ENCODE measurements at places on chromosomes 7 and 10.

GRCh38 chr7:29468196-29468595, 95.4 kb upstream of the PRR15 start:
- no peak for DNase-seq

- DNase-seq: no peak
Measured at GRCh38 chr7:17532861-17533404, 234.5 kb downstream of the AHR start.

- no peak for DNase-seq
Measured at GRCh38 chr7:39891894-39892293, 58.2 kb upstream of the CDK13 start.

GRCh38 chr7:116461500-116461899, 38.0 kb upstream of the CAV2 start:
- DNase-seq: no peak

DNA sequence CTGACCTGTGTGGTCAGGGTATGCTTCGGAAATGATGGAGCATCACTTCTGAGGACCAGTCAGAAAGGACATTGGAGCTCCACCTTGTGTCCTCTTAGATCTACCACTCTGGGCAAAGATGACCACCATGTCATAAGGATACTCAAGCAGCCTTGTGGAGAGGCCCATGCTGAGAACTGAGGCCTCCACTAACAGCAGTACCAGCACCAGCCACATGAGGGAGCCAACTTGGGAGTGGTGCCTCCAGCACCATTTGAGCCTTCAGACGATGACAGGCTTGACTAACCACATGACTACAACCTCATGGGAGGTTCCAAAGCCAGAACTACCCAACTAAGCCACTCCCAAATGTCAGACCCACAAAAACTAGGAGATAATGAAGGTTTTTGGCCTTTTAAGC, 116.0 kb downstream of the NPTX2 start:
- DNase-seq: peak; percentile 53

DNA sequence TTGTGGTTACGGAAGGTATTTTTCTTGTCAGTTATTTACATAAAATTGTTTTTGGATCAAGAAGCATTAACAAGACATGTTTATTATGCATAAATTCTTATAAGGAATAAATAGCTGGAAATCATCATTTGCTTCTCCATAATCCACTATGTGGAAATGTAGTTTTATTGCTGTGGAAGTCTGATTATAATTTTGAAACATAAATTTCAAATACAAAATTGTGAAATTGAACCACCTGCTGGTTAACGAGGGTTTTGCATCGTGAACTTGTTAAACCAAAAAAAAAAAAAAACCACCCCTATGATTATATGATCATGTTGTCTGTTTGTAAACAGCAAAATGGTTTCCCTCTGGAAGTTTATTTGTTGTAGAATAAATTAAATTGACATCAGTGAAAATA, 25.9 kb downstream of the ABRAXAS2 start:
- DNase-seq: no peak

DNA sequence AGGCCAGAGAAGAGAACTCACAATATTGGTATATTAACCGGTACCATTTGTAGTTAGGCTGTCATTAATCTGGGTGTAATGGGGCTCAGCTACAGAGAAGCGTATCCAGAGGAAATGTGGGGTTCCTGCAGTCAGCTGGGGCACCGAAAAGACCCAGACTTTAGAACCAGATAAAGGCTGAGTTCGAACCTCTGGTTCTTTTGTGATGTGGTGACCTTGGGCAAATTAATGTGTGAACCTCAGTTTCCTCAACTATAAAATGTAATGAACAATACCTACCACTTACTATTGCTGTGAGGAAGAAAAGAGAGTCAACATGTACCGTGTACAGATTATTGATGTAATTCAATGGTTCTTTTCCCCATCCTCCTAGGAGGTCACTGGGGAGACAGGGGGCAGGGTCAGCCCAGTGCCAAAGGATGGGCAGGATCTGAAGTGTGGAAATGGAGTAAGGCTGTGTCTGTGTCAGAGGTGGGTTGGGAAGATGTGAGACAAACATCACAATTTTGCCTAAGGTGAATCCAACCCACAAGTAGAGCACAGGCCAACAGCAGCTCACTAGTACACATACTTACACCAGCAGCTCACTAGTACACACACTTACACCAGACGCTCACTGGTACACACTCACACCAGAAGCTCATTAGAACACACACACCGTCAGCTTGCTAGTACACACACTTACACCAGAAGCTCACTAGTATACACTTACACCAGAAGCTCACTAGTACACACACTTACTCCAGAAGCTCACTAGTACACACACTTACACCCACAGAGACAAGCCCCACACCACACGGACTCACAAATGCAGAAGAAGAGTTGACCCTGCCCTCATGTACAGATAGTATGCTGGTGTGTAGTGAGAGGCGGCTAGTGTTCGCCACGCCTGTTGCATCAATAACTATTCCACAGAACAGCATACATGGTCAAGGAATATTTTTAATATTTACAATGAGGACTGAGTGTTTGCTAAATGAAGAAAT, 28.0 kb downstream of the PRSS2 start:
- no peak for DNase-seq

GRCh38 chr7:37107047-37107750, 341.5 kb downstream of the ELMO1 start:
- DNase-seq: no peak

- DNase-seq: peak; percentile 57
Measured at GRCh38 chr10:7085913-7086589, 324.8 kb downstream of the SFMBT2 start.

DNA sequence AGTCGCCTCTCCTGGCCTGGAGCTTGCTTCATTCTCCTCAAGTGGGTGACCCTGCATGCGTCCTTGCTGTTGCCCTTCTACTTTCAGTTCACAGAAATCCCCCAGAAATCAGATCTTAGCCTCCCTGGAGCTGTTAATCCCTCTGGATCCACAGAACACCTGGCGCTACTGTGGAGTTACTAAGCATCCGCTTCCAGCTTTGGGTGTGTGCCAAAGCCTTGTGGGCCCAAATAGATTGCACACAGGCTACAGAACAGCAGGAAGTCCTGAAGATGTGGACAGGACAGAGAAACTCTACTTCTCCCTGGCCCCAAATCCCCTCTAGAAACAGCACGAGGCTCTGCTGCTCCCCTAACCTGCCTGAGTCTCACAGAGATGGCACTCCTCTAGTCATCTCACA, 36.6 kb upstream of the PDLIM1 start:
- DNase-seq: no peak

GRCh38 chr7:41994746-41995110, 242.3 kb downstream of the GLI3 start:
- no peak for DNase-seq

DNA sequence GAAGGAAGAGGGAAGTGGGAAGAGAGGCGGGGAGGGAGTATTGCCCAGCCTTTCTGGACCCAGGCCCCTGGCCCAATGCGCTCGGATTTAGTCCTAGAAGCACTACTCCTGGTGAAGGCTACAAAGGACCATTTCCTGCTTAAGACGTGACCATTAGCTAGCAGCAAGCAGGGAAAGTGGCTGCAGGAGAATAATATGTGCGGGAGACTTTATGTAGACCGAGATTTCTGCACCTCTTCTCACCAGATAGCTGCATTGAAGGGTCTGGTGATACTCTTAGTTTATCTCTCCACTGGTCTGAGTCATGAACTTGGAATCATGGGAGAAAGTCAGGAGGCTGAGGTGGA, 3.1 kb downstream of the VAX1 start:
- DNase-seq: no peak

DNA sequence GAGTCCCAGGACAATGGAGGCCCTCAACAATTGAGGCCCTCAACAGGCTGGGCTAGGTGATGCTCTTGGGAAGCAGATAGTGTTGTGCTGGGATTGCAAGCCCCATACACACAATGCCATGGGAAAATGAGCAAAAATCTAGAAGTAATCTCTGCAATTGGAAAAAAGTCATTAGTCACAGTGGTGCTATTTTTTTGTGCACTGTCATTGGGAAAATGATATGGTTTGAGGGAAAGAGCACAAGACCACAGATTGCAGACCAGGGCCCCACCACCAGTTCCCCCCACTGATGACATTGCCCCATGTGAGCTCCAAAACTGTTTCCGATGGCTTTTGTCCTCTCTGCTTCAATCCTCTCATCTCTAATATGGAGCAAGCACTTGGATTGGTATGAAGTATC, 1.9 kb downstream of the KCTD7 start:
- DNase-seq: no peak

DNA sequence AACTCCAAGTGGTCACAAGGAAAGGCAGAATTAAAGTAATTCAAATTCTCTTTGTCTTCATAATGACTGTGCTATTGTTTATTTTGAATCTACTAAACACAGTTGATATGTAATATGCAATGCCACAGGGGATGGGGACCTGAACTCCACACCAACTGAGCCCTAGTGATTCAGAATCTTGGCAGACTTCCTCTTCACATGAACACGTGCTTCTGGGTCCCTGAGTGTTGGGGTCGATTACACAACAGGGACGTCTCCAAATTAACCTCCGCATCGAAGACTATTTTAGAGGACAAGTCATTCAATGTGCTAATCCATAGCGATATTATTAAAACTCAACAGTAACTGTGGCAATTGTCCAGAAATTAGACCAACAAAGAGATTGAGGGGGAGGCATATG, 95.3 kb upstream of the CARD11 start:
- no peak for DNase-seq

DNA sequence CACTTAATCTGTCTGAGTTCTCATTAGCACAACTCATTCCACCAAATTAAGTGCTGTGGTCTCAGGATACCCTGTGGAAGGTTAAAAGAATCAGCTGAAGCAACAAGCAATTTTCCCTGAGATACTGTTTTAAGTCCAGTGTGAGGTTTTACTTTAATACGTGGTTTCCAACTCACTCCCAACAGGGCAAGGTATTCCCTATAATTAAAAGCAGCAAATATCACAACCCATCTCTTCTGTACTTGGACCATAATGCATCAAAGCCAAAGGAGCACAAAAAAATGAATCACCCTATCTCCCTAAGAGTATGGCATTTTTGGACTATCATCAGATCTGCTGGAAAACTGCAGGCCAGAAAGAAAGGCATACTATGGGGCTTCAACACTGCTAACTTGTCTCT, 4.9 kb downstream of the CADPS2 start:
- DNase-seq: no peak

- DNase-seq: no peak
Measured at GRCh38 chr7:13856012-13856411, 133.5 kb downstream of the ETV1 start.

DNA sequence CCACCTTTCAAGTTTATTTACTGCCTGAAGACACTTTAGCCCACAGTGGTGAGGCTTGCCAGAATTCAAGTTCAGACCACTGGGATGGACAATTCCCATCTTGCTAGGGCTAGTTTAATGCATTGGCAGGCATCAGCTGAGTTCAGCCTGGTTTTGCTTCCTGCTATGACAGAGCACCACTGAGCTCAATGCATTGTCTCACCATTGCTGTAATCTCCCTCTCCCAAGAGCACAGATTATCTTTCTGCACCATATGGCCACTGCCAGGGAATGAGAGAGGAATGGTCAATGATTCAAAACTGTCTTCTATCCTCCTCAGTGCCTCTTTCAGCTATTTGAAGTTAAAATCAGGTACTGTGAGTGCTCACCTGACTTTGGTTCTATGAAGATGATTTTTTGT, 160.8 kb downstream of the XPNPEP1 start:
- no peak for DNase-seq

DNA sequence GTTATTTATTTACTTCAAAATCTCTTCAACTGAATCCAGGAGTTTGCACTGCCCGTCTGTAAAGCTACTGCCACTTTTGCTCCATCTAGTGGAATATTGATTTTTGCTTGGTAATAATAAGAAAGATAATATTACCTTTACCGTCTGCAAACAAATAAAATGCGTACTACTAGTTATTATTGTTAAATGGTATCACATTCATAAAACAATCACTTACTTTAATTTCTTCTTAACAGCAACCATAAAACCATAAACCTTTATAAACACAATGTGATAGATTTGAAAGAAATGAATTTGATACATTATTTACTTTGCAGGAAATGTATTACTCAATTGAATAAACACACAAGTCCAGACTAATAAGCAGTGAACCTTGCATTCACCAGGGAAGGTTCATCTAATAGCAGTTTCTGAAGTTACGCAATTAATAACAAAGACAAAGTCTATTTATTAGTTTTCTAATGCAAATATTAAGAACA, 6.4 kb downstream of the AGMO start:
- no peak for DNase-seq

GRCh38 chr10:8102708-8103401, 48.4 kb downstream of the GATA3 start:
- no peak for DNase-seq

DNA sequence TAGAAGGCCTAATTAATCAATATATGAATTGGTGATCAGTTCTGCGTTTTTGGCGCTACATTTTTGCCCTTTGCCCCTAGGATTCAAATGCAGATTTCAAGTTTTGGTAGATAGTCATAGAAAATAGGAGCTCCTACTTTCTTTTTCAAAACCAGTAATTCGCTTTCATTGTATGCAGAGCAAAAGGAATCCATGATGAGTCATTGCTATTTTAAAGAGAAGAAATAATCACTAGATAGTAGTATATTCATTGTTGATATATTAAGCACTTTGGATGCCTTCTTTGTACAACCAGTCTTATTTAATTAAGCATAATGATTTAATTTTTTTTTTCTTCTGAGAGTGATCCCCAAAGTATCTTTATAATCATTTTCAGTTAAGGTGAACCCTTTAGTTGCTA, 50.3 kb downstream of the CSTF2T start:
- DNase-seq: no peak

- peak; percentile 28 for DNase-seq
Measured at GRCh38 chr7:29479301-29480200, 84.1 kb upstream of the PRR15 start.

- DNase-seq: no peak
Measured at GRCh38 chr10:100805543-100806355, 60.4 kb downstream of the PAX2 start.

DNA sequence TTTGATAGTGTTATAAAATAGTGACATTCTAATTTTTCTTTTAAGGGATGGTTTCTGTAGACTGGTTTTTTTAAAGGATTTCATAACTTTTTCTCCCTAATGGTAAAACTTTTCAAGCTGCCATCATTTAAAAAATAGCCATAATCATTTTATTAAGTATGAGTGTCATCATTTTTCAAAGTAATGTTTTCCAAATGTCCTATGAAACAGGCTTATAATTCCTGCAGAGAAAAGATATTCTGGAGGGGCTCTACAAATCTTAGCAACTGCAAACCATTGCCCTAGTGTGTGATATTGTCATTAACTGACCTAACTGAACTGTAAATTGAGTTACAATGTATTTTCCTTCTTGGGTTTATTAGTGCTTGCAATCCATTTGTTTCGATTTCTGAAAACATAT, 226.0 kb downstream of the BBS9 start:
- DNase-seq: no peak

DNA sequence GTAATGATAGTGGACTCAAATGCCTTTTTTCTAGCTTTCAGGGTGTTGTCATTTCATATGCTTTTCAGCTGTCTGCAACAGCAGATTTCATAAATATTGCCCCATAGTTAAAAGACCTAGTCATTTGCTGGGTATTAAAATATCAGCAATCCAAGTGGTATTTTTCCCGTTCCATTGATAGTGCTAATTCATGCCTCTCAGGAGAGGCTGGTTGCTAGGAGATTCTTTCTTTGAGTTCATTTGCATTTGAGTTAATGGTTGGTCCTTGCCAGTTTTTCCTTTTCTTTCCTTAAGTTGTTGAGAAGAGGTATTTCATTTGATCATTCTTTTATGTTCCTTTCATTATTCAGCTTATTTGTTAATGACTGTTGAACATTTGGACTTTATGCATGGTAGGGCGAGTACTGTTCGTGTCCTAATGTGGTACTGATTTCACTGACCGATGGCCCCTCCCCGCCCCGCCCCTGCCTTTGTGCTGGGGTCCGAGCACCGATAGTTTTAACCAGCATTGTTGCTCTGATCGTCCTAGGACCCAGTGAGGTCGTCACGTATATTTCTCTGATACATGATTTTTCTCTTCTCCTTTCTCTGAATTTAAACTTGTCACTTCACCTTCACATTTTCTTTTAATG, 128.6 kb downstream of the CCNY start:
- DNase-seq: no peak
